Lung microvascular endothelial cell (primary cell): ENCODE measurements at places on chromosomes 4 and X. TPM values are rescaled to one million over a fixed set of nuclear protein-coding genes. Genes with fewer than 3 reads are reported as not detected.

Gene CTAG1A
- not detected in 2 replicates for total RNA-seq

DNA sequence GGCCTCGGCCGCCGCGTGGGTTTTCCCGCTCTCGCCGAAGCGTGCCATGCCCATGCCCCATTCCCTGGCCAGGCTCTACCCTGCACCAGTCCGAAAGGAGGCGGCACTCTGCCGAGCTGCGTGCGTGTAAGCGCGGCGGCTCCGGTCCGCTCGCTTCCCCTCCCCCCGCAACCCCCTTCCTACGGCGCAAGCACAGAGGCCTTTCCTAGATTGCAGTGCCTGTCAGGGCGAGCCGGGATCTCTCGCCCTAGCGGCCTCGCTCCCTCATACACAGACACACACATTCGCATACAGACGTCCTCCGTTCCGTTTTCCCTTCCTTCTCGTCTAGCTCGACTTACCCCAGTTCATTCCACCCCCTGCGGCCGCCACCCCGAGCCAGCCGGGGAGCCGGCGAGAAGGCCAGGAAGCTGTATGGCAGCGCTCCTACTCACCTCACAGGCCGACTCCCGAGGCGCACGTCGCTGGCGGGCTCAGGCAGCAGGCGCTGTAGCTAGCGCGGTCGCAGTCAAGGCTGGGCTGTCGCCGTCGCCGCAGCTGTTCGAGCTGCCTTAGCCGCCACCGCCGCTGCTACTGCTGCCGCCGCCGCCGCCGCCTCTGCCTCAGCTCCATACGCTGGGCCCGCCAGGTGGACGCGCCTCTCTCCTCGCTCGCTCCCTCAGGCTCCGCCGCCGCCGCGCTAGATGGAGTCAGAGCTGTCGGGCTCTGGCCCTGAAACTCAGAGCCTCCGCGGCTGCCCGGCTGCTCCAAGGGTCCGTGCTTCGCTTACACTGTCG, 615 bp downstream of the NEXMIF start:
- peak; percentile 1 for DNase-seq

- DNase-seq: no peak
Measured at GRCh38 chrX:37361596-37361995, 12.4 kb downstream of the PRRG1 start.

- DNase-seq: no peak
Measured at GRCh38 chrX:121836000-121836399, 788.6 kb downstream of the GLUD2 start.

Gene ARHGAP36
- not detected in 2 replicates for total RNA-seq

Gene CNGA1
- not detected in 2 replicates for total RNA-seq

Gene POU4F2
- total RNA-seq: not detected in 2 replicates

DNA sequence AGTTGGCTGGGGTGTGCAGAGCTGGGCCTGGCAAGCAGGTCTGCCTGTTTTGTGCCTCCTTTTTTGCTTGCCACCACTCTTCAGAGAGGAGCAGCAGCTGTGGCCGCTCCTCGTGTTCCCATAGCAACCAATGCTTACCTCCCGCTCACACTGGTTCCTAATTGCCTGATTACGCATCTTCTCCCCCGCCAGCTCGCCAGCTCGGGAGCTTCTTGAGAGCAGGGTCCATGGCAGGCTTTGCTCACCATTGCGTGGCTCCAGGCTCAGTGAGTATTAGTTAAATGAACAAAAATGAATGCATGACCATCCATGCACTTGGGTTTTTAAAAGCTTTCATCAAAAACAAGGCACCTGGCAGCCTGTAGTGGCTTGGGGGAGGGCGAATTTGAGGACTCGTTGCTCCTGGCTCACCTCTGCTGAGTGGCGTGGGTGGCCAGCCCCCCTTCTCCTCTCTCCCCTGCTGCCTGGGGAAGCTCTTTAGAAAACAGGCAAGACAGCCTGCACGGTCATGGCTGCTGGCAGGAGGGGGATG, 14.2 kb upstream of the PJA1 start:
- DNase-seq: no peak

DNA sequence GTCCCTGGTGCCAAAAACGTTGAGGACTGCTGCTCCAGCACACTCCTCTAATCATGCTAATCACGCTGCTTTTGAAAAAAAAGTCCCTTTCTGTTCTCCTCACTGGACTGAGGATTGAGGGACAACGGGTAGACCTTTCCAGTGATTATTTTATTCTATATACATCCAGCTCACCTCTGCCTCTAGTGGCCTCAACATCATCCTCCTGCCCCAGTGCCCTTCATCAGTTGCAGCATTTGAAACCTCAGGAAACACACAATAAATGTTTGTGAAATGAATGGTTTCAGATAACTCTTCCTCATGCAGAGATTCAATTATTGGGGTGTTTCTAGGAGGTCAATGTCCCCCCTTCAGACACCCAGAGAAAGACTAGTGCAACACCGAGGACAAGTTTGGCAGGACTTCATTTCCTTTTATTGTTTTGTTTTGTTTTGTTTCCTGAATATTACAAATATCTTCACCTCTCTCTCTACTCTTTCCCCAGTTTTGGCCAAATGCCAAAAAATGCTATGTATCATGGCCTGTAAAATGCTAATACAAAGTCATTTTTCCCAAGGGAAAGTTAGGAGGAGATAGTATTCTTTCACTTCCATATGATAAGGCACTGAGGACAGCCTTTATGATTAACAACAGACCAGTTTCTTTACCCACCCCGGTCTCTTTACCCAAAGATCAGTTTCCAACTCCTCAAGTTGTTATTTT, 460.1 kb upstream of the SLIT2 start:
- peak; percentile 8 for DNase-seq

Gene NPY1R
- total RNA-seq: under 0.01 TPM in 1 of 2 replicates, not detected in the other

Gene TAF7L
- total RNA-seq: under 0.01 TPM in 1 of 2 replicates, not detected in the other

GRCh38 chr4:167000141-167000852, 234.0 kb downstream of the SPOCK3 start:
- DNase-seq: no peak

Gene CLGN
- under 0.01 TPM in 2 replicates for total RNA-seq
